HFFc6 (cell line): ENCODE measurements at places on chromosomes 12 and 14. TPM values are rescaled to one million over a fixed set of nuclear protein-coding genes. Genes with fewer than 3 reads are reported as not detected.

DNA sequence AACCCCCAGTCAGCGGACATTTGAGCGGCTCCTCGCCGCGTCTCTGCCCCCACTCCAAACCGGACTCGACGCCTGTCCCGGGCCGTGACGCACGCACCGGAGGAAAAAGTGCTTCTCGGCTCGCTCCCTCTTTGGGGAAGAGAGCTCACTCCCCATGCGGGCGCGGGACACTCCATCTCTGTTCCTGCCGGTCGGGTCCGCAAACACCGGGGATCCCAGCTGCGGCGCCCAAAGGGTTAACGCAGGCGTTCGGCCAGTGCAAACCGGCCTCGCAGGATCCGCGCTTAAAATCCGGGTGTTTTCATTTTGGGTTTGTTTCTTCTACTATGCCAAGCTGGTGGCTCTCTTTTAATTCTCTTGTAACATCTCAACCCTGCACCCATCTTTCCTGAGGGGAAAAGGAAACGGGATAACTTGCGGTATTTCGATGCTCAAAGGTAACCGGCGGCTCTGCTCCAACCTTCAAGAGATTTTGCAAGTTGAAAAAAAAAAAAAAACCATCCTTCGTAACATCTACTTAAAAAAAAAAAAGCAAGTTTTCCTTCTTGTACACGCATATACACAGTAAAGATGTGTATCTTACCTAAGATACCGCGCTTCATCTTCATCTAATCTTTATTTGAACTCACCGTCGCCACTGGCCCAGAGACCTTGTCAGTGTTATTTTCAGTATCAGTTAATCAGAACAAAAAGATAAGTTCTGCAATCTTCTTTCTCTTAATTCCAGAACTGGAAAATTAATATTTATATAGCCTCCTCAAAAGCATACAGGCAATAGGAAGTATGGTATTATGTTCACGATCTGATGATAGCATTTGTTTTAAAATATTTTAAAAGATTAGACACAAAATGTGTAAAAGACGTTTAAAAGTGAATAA is 1.6 kb upstream of the ATP2B1 start:
- H3K36me3 ChIP-seq, result peaks cover 16% of the 10 kb centered on the region
- peaks cover 39% of the 10 kb centered on the region for H3K4me1 ChIP-seq

GRCh38 chr12:16531621-16532020 is 74.3 kb downstream of the LMO3 start:
- H3K4me3 ChIP-seq, result no peak overlapping the region
- no peaks in the 10 kb centered on the region for H3K36me3 ChIP-seq
- DNase-seq, result no peak
- no peaks in the 10 kb centered on the region for H3K27me3 ChIP-seq

DNA sequence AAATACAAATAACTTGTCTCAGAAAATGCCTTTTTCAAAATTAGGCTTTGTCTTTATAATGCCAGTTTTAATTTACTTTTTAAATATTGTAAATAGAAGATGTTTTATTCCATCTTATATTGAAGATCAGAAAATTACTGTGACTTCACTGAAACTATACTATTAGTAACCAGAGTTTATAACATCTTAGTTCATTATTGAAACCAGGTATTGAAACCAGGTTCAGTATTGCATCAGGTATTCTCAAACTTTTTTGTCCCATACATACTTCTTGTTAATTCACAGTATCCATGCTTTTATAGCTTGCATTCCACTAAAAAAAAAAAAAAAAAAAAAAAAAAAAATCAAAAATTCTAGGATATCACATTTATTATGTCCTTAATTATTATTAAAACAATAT is 227.5 kb downstream of the GXYLT1 start:
- no peak overlapping the region for H3K4me3 ChIP-seq
- no peak for DNase-seq
- no peaks in the 10 kb centered on the region for H3K4me1 ChIP-seq
- no peak overlapping the region for H3K27ac ChIP-seq

DNA sequence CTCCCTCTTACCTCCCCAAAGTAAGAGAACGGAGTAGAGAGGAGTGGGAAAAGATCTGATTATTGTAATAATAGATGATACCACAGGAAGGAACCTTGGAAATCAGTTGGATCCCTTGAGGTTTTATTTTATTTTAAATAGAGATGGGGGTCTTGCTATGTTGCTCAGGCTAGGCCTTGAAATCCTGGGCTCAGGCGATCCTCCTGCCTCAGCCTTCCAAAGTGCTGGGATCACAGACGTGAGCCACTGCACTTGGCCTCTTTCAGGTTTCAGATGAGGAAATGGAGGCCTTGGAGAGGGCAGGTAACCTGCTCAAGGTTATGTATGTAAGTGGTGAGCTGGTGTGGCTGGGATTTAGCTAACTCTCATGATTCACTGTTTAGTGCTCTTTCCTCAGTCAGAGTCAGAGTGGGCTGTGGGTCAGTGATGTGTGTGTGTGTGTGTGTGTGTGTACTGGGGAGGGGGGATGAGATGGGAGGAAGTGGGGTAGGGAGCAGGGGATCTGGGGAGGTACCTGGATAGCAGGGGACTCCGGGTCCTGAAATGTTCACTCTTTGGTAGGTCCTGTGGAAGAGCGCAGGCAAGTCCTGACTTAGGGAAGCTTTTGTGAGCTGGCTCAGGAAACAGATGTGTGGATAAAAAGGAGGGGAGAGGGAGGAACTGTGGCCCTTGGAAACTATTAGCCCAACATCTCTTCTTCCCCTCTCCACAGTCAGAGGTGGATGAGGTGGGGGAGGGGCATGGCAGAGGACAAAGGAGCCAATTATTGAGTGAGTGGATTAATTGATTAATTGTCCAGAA is 4.7 kb upstream of the CISTR start:
- peaks cover 6% of the 10 kb centered on the region; the same call in 1 of the 2 replicates for H3K4me1 ChIP-seq
- no peaks in the 10 kb centered on the region for H3K36me3 ChIP-seq
- DNase-seq, result no peak
- peaks cover 36% of the 10 kb centered on the region for H3K27me3 ChIP-seq
- H3K27ac ChIP-seq, result no peak overlapping the region
- no peak overlapping the region; the same call in 1 of the 2 replicates for H3K4me3 ChIP-seq

GRCh38 chr12:92138144-92138543 is 7.5 kb downstream of the BTG1 start:
- no peaks in the 10 kb centered on the region for H3K27me3 ChIP-seq
- peaks cover 95% of the 10 kb centered on the region for H3K4me1 ChIP-seq
- peaks cover 46% of the 10 kb centered on the region for H3K36me3 ChIP-seq
- H3K4me3 ChIP-seq, result peak overlapping the region; percentile 99
- no peak for DNase-seq

GRCh38 chr14:89479802-89480201 is 62.8 kb upstream of the FOXN3 start:
- DNase-seq, result peak; percentile 16
- no peaks in the 10 kb centered on the region for H3K4me1 ChIP-seq
- H3K27me3 ChIP-seq, result no peaks in the 10 kb centered on the region
- no peaks in the 10 kb centered on the region for H3K36me3 ChIP-seq
- no peak overlapping the region for H3K4me3 ChIP-seq
- H3K27ac ChIP-seq, result no peak overlapping the region

GRCh38 chr12:121871467-121871866 is 12.8 kb upstream of the HPD start:
- no peaks in the 10 kb centered on the region; the same call in 1 of the 2 replicates for H3K27me3 ChIP-seq
- H3K4me1 ChIP-seq, result peaks cover 14% of the 10 kb centered on the region
- H3K27ac ChIP-seq, result peak overlapping the region; percentile 49; the same call in 1 of the 2 replicates
- H3K4me3 ChIP-seq, result no peak overlapping the region; the same call in 1 of the 2 replicates

Gene PTPN6
- not detected in 3 replicates for total RNA-seq
